Stimulated activated CD4-positive, alpha-beta T cell treated with anti-CD3 and anti-CD28 coated beads, Interleukin-15, amount 100 ng/mL, for 24 hours (primary cell): ENCODE measurements at places on chromosomes 5 and 9.
A peak's percentile ranks its signal among the peaks of the same experiment; 100 is the strongest.

DNA sequence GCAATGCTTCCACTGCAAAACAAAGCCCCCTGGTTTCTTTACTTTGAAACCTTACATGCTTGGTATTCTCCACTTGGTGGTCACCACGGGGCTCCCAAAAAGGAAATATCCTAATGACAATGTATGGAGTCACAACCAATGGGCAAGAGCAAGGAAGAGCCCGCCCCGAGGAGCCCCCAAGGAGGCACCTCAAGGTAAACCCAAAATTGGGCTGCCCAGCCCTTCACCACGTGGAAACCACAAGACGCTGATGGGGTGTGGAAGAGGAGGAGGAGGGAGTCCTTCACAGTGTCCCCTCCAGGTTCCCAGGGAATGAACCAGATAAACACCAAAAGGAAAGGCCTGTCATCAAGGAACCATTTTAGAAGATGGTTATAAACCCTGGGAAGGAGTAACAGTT lies 3.8 kb downstream of the ROR2 start:
- no peak for DNase-seq

GRCh38 chr5:81245871-81246235 lies 12.7 kb downstream of the CKMT2 start:
- no peak for DNase-seq

- no peak for DNase-seq
These were observed 17.2 kb upstream of the WNK2 start for GRCh38 chr9:93166699-93167098.

DNA sequence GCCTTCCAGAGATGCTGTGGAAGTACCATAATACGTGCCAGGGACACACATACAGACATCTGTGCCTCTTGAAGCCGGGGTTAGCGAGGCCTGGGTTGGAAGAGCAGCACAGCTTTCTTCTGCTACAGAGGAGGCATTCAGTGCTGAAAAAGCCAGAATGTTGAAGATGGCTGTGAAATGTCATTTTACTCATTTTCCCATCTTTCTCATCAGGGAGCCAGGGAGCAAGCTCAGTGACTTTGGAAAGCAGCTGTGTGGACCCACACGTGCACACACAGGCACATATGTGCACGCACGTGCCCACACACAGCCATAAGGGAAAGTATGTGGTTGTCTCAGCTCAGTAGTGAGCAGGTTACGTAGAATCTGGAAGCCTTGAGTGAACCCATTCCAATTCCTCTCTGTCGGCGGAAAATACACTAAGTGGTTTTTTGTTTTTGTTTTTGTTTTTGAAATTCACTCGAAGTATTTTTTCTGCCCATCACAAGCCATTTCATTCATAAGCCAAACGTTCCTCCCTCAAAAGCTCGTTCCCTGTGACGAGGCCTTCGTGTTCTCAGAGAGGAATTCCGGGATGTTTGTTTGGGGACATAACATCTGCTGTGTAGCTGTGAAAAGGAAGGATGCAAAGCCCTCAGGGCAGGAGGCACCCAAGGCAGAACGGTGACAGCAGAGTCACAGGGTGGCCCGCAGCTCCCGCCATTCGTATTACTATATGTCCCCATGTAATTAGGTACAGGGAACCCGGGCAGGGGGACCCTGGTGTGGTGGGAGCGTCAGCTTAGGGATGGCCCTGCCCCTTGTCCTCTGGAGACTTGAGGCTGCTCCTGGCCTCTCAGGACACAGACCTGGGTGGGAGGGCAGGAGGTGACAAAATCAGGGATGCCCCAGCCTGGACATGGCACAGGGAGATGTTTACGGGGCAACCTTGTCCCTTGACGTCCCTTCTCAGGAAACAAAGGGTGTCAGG lies 29.0 kb upstream of the ANKRD33B start:
- no peak for DNase-seq

DNA sequence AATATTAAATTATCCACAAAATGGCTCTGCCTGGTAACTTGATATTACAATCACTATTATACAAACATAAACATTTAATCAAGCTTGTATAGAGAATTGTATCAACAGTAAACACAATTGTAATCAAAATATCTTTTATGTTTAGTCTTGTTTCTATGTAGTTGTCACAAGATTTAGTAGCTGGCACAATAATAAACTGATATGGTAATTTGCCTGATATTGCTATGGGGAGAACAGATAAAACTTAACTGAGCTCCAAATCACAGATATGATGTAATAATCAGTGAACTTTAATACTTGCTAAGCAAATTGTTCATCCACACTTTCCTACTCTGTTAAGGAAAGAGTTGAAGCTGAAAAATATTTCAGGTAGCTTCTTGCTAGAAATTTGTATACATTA lies 189.8 kb downstream of the MPDZ start:
- DNase-seq = no peak

DNA sequence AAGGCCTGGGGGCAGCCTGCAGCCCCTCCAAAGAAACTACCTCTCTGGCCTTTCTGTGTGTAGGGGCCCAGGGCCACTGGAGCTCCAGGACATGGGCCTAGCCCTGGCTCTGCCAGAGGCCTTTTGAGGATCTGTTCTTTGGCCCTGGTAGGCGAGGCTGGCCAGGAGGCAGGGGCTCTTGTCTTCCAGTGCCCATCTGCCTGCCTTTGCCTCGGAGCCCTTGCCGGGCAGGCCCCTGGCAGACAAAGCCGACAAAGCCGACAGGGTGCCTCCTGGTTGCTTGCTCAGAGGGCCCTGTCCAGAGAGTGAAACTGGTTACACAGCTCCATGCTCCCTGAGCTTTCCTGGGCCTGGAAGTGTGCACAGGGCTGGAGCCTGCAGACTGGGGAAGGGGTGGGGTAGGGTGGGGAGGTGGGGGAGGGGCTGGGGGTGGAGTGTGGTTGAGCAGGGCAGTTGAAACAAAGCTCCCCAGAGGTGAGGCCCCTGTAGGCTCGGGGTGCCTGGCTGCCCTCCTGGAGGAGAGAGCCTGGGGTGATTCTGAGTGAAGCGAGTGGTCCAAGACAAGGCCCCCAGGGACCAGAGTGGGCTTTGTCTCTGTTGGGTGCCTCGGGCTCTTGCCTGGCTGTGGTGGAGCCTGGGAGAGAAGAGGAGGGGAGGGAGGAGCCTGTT lies 29.3 kb downstream of the PTPA start:
- DNase-seq = peak; percentile 32

DNA sequence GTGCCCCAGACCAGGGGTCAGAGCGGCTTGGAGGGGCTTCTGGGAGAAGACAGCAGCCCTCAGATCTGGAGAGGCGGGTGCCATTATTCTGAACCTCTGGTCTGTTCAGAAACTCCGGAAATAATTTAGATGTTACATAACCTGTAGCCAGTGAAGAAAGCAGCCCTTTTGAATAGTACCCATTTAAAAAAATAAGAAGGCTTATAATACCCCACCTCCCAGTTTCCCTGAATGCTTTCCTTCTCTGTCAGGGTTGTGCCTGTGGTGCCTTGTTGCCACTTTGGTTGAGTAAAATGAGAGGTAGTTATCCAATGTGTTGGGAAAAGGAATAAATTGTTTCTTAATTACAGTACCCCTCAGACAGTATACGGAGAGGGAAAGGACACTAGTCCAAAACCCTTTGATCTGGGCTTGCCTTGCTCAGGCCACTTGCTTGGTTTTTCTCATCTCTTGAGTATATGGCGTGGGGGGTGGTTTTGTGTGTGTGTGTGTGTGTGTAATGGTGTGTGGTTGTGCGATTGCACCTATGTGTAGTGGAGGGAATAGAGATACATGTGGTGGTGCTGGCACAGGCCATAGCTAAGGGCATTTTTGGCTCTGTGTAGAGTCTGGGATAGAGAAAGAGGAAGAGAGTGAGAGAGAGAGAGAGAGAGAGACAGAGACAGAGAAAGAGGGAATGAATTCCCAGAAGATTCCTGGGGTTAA lies 59.1 kb upstream of the TLR4 start:
- no peak for DNase-seq

DNA sequence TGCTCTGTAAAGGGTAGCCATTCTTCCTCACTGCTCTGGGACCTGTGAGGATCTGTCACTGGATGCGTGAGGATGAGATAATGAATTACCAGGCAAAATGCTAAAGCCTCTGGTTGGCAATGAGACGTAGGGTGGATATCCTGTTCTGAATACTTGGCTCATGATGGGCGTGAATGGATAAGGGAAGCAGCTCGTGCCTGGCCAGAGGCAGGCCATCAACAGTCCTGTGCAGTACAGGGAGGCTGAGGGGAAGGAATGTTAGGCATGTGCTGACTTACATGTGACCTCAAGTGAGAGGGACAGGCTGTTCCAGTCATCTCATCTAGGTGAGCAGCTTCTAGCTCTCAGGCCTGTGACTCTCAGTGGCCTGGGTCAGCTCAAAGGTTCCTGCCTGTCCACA lies 172.8 kb downstream of the CARTPT start:
- DNase-seq = no peak

DNA sequence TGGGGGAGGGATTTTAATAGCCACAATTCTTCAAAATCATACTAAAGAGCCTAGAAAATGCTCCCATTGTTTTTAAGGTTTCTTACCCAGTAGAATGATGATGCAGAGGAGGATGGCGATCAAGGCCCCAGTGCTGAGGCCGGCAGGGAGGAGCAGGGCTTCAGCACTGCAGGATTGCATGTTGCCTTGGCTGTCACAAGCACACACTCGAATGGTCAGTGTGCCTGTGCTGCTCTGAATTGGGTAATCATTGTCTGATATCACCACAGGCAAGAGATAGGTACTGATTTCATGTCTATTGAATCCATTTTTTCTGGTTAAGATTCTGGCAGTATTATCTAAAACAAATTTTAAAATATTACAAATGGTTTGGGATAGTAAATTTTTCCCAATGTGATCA lies 153.3 kb downstream of the CDH10 start:
- no peak for DNase-seq

GRCh38 chr9:132748450-132748849 lies 78.2 kb downstream of the GTF3C4 start:
- no peak for DNase-seq

DNA sequence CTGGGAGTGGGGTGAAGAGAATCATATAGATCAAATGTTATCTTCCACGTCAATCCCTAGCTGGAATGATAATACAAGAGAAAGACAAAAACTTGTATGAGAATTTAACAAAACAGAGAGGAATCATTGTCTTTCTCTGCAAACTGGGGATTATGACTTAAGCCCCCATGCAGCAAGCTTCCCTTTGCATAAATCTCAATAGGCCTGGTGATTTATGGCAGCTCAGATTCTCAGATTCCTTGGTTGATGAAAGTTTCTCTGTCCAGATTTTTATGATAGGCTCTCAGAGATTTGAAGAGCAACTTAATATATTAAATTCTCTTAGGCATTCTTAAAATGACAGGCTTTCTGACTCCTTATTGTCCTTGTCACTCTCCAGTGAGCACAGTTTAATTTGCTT lies 56.0 kb downstream of the RASGRF2 start:
- DNase-seq = no peak

DNA sequence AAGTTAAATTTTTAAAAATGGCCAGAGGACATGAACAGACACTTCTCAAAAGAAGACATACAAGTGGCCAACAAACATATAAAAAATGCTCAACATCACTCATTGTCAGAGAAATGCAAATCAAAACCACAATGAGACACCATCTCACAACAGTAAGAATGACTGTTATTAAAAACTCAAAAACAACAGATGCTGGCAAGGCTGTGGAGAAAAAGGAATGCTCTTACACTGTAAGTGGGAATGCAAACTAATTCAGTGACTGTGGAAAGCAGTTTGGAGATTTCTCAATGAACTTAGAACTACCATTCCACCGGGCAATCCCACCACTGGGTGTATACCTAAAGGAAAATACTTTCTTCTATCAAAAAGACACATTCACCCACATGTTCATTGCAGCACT lies 168.5 kb upstream of the PIK3R1 start:
- no peak for DNase-seq

DNA sequence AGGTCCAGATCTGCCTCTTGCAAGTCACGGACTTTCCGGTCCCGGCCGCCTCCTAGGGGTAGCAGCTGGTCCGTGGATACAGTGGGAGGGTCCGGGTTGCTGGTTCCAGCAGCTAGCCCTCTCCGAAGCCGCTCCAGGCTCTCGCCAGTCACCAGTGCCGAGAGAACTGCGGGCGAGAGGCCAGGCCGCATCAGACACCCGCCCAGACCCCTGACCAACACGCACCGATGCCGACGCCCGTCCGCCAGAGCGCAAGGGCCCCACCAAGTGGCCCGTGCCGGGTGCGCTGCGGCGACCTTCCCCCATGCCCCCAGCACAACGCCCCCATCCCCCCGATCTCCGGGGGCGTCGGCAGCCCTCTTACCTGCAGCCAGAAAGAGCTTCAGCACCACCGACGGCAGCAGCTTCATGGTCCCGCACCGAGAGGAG lies 470 bp downstream of the HBEGF start:
- no peak for DNase-seq

GRCh38 chr5:91110686-91111085 lies 272.4 kb downstream of the ARRDC3 start:
- DNase-seq = no peak

DNA sequence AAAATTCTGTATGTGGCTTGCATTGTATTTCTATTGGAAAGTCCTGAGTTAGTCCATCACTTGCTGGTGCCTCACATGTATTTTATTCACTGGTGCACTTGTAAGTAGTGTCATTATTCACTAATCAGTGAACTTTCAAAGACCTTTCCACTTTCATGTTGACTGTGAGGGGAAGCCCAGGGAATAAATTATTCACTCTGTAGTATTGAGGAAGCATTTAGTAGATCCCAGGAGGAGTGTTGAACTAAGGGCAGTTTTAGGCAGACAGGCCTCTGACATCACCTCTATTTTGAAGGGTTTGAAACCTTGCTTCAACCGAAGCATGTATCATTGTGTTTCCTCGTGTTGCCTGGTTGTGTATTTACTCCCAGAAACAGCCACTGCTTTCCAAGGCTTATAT lies 705.4 kb upstream of the RIOK2 start:
- no peak for DNase-seq

DNA sequence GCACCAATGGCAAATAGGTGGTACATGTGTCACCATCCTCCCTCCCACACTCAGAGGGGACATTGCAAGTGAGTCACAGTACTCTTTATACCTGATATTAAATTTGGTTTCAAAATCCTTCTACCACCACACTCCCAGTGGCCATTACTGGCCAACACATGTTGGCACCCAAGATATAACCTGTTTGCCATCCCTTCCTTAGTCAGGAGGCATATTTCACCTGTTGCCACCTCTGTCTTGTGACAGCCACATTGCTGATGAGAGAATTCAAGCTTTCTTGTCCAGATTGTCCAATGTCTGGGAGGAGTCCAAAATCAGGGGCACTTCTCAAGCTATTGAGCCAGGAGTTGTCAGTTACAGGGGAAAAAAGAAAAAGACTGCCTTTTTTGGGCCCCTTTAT lies 80.2 kb upstream of the WWC1 start:
- DNase-seq = no peak

DNA sequence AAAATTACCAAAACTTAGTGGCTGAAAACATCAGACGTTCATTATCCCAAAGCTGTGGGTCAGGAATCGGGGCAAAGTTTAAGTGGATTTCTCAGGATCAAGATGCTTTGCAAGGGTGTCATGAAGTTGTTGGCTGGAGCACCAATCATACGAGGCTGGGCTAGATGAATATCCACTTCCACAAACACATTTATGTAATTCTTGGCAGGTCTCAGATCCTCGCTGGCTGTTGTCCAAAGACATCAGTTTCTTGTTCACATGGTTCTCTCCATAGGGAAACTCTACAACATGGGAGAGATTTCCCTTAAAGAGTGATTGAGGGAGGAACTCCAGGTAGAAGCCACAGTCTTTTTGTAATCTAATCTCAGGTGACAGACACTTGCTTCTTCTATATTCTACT lies 20.2 kb upstream of the CCDC192 start:
- no peak for DNase-seq
